G401 (cell line): ENCODE measurements at places on chromosomes 6 and 20.

DNA sequence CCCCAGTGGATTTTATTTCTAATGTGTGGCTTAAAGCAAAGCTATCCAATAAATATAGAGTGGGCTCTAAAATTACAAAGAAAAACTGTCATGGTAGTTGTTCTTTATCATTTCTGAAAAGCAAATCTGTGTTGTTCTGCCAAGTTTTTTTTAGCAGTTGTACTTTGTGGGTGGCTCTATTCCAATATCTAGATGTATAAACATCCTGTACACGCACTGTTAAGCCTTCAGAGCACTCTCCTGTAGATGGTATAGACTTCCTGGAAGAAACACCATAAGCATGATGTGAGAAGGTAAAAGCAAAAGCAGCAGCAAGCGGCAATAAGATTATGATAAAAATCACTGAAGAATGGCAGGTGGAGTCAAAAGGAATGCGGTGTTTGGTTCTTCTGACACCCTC is 21.5 kb upstream of the TMEM30A start:
- no peak for DNase-seq

DNA sequence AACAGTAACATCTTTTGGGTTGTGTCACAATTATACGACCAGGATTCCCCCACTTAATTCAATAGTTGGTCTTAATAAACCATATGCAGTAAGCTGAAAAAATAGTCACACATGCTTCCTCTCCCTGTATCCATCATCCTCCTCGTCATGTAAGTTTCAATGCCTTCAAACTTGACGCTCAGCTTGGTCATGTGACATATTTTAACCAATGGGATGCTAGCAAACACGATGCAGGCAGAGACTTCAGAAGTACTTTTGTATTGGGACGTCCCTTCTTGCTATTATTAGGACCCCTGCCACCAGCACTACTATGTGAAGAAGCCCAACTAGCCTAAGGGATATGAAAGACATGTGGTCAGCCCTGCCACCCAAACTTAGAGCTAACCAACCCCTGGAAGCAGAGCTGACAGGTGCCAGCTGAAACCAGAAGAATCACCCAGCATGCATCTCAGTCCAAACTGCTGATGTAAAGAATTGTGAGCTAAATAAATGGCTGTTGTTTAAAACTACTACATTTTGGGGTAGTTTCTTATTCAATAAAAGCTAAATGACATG is 49.3 kb downstream of the CGA start:
- no peak for DNase-seq

DNA sequence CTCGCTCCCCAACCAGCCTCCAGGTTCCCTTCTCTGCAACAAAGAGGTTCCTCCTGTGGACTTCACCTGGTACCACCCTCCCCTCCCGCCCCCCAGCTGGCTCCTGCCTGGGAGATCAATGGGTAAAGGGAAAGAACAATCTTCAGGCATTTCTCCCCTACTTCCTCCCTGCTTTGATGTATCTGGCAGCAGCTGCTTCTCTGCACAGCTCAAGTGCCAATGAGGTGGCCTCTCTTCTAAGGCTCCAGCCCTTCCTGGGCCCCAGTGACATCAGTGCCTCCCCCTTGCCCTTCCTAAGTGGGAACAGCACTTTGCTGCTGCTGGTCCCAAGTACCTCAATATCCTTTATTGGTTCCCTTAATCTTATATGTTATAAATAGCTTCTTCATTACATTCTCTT is 23.5 kb downstream of the MOCS1 start:
- no peak for DNase-seq

GRCh38 chr6:42526616-42527015 is 37.2 kb upstream of the UBR2 start:
- no peak for DNase-seq

GRCh38 chr20:34268851-34269636 is 27.8 kb downstream of the ASIP start:
- no peak for DNase-seq

- DNase-seq, result no peak
Measured at GRCh38 chr6:1079525-1079924, 232.4 kb upstream of the FOXQ1 start.
